Fibroblast of skin of left quadriceps (primary cell): ENCODE measurements at places on chromosomes 3 and 15.
A peak's percentile ranks its signal among the peaks of the same experiment; 100 is the strongest.

DNA sequence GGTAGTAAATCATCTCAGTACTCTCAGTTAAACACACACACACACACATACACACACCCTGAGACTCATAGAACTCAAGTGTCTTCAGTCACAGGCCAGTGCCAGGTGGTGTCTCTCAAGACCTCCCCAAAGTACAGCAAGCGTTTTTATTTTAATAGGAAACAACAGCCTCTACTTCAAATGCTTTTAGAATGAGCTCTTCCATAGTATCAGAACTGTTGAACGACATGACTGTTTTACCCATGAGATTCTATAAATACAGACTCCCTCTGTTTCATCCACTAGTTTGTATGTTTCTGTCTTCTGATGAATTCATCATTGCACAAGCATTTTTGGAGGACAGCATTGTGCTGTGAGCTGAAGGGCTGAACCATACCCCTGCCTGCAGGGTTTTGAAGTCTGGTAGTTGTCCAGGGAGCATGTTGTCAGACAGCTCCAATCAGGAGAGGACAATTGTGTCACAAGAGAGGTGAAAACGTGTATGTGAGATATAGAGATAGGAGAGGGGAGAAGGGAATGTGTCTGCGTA, 201.0 kb upstream of the BCL6 start:
- DNase-seq: peak; percentile 36

- no peak for DNase-seq
These were observed 170.9 kb upstream of the NSMCE3 start for GRCh38 chr15:29440541-29440940.

DNA sequence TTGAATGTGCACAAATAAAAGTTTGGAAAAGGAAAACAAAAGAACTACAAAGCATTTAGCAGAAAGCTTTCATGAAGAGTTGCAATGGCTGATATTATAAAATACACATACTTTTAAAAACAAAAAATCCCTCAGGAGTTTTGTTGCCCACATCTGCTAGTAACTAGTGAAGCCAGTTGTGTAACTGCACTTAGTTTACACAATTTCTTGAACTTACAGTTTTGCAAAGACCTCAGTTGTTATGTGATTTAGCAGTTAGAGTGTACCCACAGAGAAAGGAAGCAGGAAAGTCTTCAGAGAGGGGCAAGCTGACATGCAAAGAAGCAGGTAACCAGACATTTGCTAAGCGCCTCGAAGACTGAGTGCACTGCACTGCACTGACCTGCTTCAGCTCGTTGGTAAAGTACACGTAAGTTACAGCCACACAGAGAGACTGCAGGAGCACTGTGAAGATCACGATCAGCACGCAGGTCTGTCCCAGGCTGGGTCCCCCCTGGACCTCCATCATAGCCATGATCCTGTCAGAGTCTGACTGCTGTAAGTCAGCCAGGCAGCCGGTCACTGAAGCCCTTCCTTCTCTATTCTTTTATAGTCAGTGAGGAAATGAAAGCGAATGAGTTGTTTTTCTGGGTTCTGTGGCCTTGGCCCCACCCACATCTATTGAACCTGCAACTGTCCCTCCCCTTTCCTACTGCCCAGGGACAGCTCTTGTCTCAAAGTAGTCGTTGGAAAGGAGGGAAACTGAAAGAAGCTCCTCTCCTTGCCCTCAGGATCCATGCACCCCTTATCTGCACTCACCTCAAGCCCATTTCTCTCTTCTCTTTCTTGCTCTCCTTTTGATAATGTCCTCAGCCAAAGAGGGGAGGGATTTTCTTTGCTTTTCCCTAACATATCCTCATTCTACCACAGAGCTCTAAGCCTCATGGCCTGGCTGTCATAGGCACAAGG, at the start of gene TNFSF10:
TNFSF10 (minus strand) TSS at position 560 of the 948 bp plus-strand sequence; CDS start at position 514, 46 bp downstream.
- DNase-seq: no peak

GRCh38 chr15:65400760-65401610, 21.8 kb downstream of the IGDCC4 start:
- peak; percentile 54 for DNase-seq

- DNase-seq: no peak
These were observed 309.0 kb downstream of the ULK4 start for GRCh38 chr3:41652931-41653330.

DNA sequence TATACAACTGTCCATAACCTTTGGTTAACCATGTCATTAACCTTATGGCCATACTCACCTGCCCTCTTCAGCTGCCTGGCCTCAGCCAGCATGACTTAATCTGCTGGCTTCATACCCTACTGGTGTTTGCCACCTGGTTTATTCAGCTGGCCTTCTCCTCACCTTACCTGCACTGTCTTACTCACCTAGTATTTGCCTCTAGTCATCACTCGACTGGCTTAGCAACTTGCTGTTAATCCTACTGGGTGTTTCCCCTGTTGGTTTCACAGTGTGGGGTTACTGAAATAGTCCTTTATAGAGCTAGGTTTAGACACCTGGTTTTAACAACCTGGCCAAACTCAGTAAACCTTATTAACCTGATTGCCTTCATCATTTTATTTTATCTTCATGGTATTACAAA, 96.4 kb downstream of the IL12A start:
- DNase-seq: no peak

GRCh38 chr15:63401714-63402497, 20.3 kb upstream of the CA12 start:
- no peak for DNase-seq

DNA sequence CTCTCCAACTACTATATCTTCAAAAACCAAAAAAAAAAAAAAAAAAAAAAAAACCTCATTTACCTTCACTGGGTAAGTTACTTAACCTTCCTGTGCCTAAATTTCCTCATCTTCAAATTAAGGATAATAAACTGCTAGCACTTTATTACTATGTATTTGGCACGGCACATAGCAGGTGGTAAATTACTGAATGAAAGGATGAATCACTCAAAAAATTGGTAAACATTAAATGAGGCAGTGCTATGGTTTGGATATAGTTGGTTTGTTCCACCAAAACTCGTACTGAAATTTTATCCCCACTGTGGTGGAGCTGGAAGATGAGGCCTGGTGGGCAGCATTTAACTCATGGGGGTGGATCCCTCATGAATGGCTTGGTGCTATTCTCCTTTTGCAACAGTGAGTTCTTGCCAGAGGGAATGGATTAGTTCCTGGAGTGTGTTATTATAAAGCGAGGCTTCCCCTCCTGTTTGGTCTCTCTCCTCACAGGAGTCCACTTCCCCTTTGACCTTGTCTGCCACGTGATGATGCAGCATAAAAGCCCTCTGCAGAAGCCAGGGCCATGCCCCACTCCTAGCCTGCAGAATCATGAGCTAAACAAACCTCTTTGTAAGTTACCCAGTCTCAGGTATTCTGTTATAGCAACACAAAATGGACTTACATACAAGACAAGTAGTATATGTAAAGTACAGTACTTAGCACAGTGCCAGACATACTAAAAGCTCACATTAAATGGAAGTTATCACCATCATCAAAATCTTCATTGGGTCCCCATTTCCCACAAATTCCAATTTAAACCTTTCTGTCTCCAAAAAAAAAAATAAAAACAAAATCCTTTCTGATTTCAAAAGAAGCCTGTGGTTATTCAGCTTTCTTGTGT, 20.6 kb downstream of the DCUN1D1 start:
- no peak for DNase-seq

- DNase-seq: no peak
These were observed 23.9 kb downstream of the WHAMM start for GRCh38 chr15:82833362-82833682.

DNA sequence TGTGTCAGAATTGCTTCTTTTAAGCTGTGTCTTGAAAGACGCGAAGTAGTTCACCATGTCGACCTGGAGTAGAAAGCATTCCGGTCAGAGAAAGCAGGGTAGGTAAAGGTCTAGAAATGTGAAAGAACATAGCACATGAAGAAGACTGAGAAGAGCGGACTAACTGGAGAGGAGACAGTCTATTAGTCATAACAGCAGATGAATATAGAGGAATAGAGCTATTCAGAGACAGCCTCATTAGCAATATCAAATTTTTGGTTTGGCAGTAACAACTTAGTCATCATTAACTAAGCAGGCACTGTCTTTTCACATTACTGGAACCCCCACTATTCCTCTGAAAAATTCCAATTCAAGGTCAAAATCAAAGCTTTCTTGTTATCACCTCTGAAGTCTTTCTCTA, 678.8 kb downstream of the DIPK2A start:
- no peak for DNase-seq

GRCh38 chr3:52143616-52144015, 10.6 kb downstream of the POC1A start:
- no peak for DNase-seq

GRCh38 chr15:67156426-67156825, 91.0 kb downstream of the SMAD3 start:
- no peak for DNase-seq

GRCh38 chr3:13796701-13797460, 83.0 kb downstream of the WNT7A start:
- no peak for DNase-seq

DNA sequence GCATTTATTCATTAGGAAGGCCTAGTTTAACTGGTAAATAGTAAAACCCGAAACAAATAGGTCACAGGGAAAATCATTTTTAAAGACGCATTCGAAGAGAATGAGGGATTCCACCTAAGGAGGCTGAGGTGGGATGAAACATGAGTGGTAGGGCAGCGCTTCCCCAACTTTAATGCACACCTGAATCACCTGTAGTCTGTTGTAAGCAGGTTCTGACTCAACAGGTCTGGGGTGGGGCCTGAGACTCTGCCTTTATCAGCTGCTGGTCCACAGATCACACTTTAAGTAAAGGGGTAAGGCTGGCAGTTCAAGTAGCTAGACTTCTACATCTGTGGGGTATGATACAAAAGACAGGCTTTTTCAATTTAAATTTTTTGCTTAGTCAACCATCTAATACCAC, 223.5 kb upstream of the UBE2E2 start:
- no peak for DNase-seq

DNA sequence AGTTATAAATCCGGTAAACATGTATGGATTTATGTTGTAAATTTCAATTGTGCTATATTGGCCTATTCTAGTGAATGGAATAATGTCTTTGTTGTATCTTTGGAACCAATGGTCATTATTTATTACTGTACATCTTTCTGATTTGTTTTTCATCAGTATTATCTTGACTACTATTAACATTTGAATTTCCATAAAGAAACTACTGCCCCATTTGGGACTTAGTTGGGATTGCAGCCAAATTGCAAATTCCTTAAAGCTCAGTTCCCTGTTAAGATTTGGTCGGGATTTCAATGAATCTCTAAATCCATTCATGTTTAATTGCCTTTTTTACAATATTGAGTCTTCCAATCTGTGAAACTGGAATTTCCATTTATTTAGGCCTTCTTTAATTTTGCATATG, 822.4 kb upstream of the CADM2 start:
- no peak for DNase-seq

DNA sequence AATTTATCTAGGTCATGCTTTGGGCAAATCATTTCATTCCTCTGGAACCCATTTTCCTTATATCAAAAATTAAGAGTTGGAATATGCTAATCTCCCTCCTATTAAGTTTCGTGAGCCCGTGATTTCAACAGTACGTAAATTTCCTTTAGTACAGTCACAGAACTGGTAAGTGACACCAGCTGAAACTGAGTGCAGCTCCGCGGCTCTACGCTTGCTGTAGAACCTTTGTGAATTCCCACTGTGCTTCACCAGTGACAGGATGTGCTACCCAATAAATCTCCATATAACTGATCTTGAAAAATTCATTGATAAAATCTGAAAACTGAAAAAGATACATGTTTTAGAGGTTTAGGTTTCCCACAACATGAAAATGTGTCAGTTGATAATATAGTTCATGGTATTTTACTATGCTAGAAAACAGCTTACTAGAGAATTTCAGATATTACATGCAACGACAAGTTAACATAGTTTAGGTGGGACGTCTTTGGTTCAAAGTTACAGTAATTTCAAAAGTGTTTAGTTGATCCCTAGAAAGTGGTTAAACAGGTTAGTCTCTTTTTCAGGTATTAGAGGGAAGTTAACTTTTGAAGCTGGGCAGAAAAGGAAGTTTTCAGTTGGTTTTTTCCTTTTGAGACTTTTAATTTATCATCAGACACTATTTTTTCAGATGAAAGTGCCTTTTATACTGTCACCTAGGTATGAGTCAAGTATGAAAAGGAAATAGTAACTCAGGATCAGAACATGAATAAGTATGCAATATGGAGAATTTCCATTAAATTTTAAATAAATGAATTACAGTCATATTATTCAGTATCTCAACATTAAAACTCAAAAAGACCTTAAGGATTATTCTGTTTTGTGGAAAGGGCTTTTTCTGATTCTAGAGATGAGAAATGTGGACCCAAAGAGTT, 57.0 kb downstream of the PPARG start:
- DNase-seq: no peak

DNA sequence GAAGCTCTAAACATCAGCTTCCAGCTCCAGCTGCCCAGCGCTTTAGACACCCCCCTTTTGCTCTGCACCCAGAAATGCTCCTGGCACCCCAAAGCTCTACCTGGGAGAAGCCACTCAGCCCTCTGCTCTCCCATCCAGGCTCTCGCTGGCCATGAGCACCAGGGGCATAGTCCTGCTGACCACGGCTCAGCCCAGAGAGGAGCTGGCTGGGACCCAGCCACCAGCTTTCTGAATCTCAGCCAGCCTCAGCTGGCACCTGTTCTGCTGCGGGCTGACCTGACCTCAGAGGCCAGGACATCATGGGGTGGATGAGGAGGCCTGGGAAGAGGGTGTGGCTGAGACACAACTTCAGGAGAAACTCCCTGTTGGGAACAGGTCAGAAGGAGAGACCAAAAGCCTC, 8.6 kb downstream of the NTRK3 start:
- DNase-seq: no peak

DNA sequence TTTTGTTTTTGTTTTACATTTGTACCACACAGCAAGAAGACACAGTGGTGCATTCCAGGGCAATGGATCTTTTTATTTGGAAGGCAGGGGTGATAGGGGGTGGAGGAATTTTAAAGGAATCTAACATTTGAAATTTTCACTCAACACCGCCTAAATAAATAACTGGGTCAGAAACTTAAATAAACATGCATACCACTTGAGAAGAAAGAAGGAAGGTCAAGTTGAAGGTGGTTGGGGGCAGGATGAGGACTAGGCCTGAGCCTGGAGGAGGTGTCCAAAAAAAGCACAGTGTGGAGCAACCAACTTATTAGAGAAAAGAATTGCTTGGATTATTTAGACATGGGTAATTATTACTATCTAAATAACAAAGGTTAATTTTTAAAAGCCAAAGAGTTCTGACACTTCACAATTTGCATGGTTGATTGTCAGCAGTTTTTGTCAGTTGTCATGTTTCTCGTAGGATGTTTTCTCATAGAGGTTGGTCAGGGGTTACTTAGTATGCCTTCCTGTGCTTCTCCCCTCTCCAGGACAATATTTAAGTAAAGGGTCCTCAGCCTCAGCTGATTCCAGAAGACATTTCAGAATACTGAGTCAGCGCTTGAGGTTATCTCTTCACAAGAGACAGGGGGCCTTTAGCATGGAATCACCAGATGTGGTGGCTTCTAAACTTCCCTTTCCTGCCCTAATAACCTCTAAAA, 173.7 kb upstream of the SLC2A2 start:
- DNase-seq: no peak
